GM10248 (cell line): ENCODE measurements at places on chromosomes 4 and X.

DNA sequence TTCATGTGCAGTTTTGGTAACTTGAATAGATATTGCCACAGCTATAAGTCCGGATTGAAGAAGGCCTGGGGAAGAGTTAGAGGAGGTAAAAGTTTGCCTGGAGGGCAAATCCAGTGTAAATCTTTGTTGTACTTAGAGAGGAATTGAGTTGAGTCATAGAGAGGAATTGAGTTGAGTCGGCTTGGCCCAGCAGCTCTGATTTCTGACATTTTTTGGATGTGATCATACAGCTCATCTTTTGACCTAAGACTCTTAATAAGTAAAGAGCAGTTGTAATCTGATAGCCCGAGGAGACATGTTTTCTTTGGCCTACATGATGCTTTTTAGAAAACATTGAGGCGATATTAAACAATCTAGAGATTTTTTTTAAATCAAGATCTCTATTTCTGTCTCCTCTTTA lies 3.9 kb downstream of the KIT start:
- no peak for DNase-seq

DNA sequence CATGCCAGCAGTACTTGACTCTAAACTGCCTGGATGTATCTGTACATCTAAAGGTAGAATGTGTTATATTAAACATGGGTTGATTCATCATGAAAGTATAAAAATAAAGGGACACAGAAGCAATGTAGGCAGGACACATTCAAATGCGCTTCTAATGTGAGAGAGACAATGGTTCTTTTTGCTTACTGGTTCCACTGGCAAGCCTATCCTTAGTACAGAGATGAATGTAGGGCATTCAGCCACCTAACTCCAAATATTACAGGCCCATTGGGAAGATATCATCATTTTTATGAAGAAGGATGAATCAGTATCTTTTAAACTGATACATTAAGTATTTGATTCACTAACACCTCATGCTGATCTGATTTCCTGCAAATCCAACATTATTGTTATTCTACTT lies 18.0 kb downstream of the CDKL2 start:
- no peak for DNase-seq

GRCh38 chr4:13989501-13989900 lies 362.0 kb upstream of the BOD1L1 start:
- DNase-seq: no peak

DNA sequence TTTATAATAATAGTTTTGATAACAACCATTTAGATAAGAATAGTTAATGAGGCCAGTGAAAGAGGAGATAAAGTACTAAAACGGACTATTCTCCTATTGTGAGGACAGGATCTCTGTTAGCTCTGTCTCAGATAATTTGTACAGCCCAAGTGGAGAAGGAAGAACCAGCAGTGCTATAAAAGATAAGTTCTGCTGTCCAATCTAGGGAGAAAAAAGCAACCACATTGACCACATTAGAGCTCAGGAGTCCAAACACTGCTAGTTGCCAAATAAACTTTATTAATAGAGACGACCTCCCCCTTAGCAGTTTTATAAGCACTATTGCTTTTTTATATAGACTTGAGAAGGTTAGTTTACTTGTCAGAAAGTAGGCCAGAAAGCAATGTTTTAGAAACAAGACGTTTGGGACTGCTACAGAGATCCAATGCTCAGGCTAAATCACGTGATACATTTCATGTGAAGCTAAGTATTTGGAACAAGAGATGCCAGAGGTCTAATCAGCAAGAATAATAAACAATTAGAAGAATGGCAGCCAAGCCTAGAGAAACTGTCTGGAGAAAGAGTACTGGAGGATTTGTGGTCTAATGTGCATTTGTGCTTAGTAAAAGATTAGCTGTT lies 15.9 kb downstream of the IL15 start:
- no peak for DNase-seq

DNA sequence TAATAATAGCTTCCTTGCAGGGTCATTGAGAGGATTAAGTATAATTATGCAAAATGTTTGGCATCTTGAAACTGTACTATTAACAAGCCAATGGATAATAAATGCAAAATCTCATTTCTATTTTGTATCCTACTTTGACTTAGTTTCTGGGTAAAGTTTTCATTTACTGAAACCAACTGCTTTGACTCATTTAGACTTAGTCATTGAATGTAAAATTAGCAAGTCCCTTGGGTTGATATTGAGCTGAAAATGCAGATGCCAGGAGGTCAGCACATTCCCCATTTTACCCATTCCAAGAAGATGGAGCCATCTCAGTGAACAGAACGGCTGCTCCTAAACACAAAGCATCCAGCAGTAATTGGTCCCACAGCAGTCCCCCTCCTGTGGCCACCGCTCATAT lies 74.7 kb upstream of the GATB start:
- no peak for DNase-seq

- DNase-seq: peak; percentile 52
Observed at GRCh38 chrX:118495958-118496762, 545 bp downstream of the DOCK11 start.

- peak; percentile 10 for DNase-seq
Observed at GRCh38 chr4:89836031-89836745, 773 bp downstream of the SNCA start.

DNA sequence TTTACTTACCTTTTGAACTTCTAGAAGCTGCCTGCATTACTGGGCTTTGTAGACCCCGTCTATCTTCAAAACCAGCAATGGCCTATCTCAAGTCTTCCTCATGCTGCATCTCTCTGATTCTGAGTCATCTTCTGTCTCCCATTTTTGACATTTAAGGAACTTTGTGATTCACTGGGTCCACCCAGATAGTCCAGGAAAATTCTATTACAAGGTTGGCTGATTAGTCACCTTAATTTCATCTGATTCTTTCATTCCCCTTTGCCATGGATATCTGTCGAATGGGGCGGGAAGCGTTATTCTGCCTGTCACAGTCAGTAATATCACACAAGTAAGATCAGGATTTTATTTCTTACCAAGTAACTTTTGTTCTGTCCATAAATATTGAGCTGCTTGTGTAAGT lies 618.0 kb downstream of the CCSER1 start:
- no peak for DNase-seq

DNA sequence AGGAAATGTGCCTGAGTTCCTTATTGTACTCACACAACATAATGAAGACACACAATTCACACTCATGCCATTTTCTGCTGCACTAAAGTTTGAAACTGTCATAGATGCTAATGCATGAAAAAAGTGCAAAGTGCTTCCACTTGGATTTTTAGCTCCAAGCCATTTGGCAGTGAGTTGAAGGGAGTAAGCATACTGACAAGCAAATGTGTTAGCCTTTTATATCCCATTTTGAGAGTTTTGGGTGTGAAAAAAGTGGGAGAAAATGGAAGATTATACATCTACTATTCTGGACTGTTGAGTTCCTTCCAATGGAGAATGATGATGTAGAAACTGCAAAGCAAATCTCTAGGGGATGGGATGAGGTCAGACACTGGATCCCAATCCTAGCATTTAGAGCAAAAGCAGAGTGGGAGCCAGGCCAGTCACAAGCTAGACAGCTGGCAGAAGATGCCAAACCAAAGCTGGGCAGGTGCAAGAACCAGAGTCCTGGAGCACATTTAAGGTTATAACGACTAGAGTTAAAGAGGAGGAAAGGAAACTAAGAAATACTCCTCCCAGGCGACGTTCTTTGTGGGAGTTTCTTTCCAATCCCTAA lies 216.8 kb downstream of the FBXO8 start:
- no peak for DNase-seq

- DNase-seq: no peak
Observed at GRCh38 chr4:10581022-10581421, 103.5 kb downstream of the CLNK start.

GRCh38 chrX:2585158-2585470 lies 84.3 kb upstream of the DHRSX start:
- no peak for DNase-seq

GRCh38 chrX:56281789-56282188 lies 49.6 kb downstream of the KLF8 start:
- DNase-seq: no peak

DNA sequence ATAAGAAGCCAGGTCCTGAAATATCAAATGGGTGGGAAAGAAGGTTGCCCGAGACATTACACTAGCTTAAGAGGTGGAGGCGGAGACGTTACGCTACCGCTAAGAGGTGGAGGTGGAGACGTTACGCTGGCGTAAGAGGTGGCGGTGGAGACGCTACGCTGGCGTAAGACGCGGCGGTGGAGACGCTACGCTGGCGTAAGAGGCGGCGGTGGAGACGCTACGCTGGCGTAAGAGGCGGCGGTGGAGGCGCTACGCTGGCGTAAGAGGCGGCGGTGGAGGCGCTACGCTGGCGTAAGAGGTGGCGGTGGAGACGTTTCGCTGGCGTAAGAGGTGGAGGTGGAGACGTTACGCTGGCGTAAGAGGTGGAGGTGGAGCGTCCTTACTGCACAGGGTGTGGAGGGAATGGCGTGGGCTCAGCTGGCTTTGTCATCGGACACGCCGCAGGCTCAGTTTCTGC lies 12.8 kb downstream of the CYP4V2 start:
- no peak for DNase-seq

GRCh38 chr4:2417765-2418649 lies at the start of gene ZFYVE28:
Gene ZFYVE28 (minus strand): TSS chr4:2418645. CDS start chr4:2418323, 322 bp downstream.
- no peak for DNase-seq
